ENCODE measurements at places on chromosomes 16 and 17.

DNA sequence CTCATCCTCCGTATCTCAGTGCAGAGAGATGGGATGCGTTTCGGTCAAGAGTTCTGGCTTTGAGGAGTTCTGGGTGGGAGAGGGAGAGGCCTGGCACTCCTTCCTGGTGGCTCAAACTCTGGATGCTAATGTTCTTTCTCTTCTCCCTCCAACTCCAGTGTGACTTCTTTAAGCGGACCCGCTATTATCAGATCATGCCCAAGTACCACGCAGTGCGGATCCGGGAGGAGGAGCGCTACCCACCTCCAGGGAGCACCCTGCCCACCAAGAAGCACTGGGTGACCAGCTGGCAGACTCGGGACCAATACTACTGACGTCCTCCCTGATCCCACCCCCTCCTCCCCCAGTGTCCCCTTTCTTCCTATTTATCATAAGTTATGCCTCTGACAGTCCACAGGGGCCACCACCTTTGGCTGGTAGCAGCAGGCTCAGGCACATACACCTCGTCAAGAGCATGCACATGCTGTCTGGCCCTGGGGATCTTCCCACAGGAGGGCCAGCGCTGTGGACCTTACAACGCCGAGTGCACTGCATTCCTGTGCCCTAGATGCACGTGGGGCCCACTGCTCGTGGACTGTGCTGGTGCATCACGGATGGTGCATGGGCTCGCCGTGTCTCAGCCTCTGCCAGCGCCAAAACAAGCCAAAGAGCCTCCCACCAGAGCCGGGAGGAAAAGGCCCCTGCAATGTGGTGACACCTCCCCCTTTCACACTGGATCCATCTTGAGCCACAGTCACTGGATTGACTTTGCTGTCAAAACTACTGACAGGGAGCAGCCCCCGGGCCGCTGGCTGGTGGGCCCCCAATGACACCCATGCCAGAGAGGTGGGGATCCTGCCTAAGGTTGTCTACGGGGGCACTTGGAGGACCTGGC lies 6.0 kb upstream of the PDK2 start:
- DNase-seq, result no peak

DNA sequence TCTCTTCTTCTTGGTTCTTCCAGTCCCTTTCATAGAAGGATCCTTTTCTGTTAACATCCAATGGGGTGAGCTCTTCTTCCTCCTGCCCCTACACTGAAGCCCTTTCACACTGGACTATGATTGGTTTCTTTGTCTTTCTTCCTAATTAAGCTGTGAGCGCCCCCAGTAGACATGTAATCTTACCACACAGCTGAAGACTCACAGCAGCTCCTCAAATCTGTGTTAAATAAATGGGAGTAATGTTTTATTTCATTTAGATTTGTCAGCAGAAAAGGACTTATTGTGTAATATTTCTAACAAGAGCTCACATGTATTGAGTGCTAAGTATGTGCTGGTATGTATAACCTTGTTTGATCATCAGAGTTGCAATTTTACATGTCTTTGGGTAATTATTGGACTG lies 55.7 kb downstream of the TOX3 start:
- DNase-seq, result no peak

- no peak for DNase-seq
Observed at GRCh38 chr16:87678618-87679017, 76.3 kb downstream of the JPH3 start.

DNA sequence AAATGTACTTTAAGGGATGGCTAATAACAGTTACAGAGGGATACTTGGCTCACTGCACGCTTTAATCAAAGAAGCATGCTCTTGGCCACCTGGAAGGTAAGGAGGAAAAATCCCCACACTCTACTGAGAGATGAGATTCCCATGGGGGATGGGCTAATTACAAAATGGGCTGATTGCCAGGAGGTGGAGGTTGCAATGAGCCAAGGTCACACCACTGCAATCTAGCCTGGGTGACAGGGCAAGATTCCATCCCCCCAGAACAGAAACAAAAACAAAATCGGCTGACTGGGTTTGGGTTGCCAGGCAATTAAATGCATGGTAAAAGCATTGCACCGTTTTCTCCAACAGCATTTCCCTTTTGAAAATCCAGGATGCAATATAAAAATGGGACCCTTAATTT lies 18.0 kb downstream of the N4BP1 start:
- no peak for DNase-seq

GRCh38 chr16:72740347-72740746 lies 307.6 kb downstream of the ZFHX3 start:
- peak; percentile 19 for DNase-seq

- DNase-seq, result no peak
Observed at GRCh38 chr16:17408296-17408695, 62.5 kb downstream of the XYLT1 start.

DNA sequence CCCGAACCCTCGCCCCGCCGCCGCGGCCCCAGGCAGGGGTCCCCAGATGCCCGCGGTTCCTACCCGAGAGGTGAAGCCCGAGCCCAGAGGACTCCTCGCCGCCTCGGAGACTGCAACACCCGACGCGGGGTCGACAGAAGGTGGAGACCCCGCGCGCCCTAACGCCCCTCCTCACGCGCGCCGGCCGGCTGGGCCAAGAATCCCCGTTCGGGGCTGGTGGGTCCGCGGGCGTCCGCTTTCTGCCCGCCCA lies 515 bp downstream of the SUMO2 start:
- DNase-seq, result no peak

GRCh38 chr17:48615047-48615962 lies at the start of gene HOXB8:
HOXB8 (minus strand) TSS chr17:48615292; CDS start chr17:48614704, 588 bp downstream.
- DNase-seq, result peak; percentile 86

- DNase-seq, result no peak
Observed at GRCh38 chr17:10792151-10792550, 11.7 kb downstream of the TMEM238L start.

- DNase-seq, result no peak
Observed at GRCh38 chr17:73311428-73311780, 397 bp downstream of the CDC42EP4 start.

DNA sequence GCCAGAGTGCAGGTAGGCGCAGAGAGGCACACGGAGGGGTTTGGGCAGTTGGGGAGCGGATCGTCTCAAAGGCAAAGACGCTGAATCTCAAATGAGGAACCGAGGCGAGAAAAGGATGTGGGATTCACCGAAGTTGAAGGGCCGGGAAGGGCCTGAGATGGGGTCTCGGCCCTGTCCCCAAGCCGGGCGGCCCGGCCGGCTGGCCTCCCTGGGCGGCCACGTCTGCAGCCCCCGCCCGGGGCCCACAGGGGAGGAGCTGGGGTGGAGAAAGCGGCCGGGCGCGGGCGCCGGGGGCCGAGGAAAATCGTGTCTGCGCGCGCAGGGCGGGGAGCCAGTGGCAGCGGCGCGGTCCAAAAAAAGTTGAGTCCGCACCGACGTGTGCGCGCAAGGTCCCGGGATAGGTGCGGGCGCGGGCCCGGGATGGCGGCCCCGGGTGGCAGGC lies 458 bp downstream of the SLC12A4 start:
- DNase-seq, result no peak

GRCh38 chr16:89053725-89054029 lies 40.0 kb upstream of the ACSF3 start:
- no peak for DNase-seq

DNA sequence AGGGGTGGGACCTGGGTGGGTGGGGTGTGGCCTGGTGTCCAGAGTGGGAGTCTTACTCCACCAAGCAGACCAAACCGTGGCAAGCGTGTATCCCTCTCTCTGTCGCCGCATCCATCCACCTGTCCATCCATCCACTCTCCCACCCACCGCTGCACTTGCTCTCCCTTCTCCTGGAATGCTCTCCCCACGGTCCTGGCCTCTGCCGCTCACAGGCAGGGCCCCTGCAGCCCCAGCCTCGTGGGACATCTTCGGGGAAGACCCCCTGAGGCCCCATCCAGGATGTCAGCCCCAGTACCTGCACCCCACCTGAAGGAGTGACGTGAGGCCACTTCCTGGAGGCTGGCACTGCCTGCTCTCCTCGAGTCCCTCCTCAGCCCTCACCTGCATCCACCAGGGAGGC lies 189.5 kb upstream of the GSE1 start:
- no peak for DNase-seq

- DNase-seq, result no peak
Observed at GRCh38 chr17:77444984-77445759, 304.4 kb downstream of the SEC14L1 start.

- DNase-seq, result no peak
Observed at GRCh38 chr16:414395-415169, 10.9 kb upstream of the RAB11FIP3 start.

GRCh38 chr16:943971-944370 lies 26.8 kb downstream of the LMF1 start:
- no peak for DNase-seq

GRCh38 chr17:13365331-13365730 lies 236.4 kb downstream of the HS3ST3A1 start:
- no peak for DNase-seq

DNA sequence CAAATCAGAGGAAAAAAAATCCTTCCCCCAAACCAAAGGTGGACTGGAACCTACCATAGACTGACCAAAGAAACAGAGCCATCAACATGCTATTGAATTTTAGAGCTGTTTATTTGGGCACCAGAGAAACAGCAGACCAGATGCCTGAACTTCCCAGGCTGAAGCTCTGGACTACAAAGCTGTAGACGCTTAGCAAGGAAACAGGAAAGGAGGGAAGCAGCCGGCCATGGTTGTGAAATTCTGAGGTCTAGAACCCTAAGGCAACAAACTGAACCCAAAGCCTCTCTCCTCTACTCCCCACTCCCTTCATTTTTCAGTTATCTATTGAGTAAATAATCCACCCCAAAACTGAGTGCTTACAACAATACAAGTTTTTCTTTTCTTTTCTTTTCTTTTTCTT lies 45.4 kb upstream of the MEIOC start:
- DNase-seq, result peak; percentile 24

DNA sequence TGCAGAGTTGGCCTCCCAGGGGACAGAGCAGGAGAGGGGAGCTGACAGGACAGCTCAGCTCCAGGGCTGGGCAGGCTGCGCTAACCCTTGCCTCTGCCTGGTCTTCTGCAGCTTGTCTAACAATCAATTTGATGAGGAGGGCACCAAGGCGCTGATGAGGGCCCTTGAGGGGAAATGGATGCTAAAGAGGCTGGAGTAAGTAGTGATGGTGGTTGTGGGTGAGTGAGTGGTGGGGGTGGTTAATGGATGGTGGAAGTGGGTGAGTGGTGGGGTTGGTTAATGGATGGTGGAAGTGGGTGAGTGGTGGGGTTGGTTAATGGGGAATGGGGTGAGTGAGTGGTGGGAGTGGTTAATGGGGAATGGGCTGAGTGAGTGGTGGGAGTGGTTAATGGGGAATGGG lies 22.0 kb upstream of the CPNE2 start:
- no peak for DNase-seq

DNA sequence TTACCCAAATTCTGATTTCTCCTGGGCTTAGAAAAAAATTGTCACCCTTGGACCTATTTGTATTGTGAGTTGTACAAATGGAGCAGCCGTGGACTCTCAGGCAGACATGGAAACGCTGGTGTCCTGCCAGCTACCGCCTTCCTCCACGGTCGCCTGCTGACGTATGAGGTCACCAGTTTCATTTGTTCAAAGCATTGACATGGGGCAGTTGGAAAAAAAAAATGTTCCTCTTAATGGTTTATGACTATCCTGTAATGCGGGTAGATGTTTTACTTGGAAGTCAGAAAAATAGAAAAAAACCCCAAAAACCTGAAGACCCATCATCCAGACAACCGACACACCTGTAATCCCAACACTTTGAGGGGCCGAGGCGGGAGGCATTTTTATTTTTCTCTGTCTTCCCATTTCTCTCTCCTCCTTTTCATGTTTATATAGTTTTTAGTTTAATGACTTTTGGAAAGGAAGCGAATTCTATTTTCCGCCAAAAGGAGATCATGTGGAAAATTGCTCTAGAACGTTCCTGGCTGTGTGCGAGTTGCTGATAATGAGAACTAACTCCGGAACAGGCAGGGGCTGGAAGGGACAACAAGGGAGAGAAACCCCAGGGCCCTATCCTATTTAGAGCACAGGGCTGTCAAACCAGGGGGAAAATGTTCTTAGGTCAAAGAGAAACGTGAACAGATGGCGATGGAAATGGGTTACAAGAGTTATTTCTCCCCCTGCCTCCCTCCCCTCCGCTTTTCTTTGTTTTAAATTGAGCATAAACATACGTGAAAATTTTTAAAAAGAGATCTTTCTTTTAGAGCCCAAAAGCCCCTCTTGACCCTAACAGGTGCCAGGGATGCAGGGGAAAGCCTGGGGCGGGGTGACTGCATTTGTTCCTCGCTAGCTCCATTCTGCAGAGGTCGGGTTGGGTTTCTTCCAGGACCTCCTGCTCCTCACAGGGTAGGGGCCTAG lies 13.7 kb downstream of the DNAH17 start:
- DNase-seq, result no peak

GRCh38 chr16:7097518-7097917 lies 235.1 kb upstream of the RBFOX1 start:
- DNase-seq, result no peak

DNA sequence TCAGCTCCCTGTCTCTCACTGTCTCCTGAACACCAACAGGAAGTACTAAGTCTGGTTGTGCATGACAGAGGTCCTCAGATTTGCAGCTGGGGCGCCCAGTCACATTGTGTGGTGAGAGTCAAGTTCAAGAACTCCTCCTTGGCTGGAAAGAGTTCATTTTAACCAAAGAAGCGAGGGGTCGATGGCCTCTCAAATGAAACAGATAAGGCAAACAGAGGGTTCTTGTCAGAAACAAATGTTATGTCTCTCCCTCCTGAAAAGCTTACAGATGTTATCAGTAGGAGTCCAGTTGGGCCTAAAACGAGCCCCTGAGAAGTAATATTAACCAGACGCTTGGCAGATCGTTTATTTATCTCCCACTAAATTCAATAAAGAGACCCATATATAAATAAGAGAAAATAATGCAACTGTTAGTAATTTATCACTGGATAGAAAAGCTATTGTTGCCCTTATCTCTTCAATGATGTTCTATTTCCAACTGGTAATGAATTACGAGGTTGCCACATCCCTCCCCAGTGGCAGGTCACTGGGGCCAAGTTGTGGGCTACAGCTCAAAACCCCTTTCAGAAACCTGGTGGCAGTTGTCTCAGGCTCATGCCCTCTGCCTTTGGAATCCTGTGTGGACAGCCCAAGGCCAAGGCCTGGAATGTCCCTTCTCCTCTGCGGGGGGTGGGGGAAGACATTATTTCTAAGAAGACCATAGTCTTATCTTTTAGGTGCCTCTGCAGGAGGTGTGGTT lies 307.5 kb upstream of the DYNLRB2 start:
- DNase-seq, result no peak

DNA sequence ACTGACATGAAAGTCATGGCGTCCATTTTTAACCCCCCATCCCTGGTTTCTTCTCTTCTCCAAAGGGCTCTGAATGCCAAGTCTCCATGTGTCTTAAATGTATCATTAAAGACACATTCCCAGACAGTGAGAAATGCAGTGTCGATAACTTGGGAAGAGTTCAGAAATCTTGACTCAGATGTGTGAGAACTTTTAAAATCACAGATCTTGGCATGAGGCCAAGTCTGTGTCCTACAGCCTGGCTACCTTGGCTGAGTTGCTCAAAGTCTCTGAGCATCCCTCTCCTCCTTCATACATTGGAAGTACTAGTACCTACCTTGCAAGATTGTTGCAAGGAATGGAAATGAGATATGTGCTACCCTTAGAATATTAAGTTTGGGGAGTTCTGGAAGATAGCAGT lies 1046.5 kb upstream of the RBFOX1 start:
- DNase-seq, result no peak

Measured in astrocyte of the spinal cord (primary cell).